Mesenteric fat pad (tissue), 1 donor: ENCODE measurements at places on chromosomes 4 and X. TPM values are rescaled to one million over a fixed set of nuclear protein-coding genes. Genes with fewer than 3 reads are reported as not detected.

GRCh38 chr4:22391551-22391950 lies 124.3 kb downstream of the ADGRA3 start:
- DNase-seq = no peak

Gene SLC38A5
- 4.4 TPM for total RNA-seq

Gene N4BP2
- 6.4 TPM for total RNA-seq

GRCh38 chr4:88458104-88458740 lies 1.3 kb downstream of the HERC5 start:
- DNase-seq = no peak

DNA sequence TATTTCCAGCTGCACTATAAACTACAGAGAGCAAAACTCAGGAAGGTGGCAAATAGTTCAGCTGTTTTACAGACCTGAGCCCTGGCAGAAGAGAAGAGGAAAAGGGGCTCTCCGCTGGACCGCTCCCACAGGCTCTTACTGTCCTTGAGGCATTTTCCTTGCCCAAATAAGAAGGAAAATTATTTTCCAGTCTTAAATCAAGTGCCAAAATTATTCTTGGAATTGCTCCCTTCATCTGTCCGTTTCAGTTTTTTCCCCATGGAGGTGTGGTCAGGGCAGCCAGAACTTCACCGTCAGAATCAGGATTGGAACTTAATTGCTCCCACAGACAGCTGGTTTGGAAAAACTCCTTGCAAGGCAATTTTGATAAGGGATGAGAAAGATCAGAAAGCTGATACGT lies 35.2 kb upstream of the SPINK2 start:
- no peak for DNase-seq
